Activated T-cell treated with anti-CD3 and anti-CD28 coated beads for 24 hours (primary cell): ENCODE measurements at places on chromosomes 5 and 9.
A peak's percentile ranks its signal among the peaks of the same experiment; 100 is the strongest.

- DNase-seq = no peak
Observed at GRCh38 chr5:40202814-40203440, 476.8 kb upstream of the PTGER4 start.

DNA sequence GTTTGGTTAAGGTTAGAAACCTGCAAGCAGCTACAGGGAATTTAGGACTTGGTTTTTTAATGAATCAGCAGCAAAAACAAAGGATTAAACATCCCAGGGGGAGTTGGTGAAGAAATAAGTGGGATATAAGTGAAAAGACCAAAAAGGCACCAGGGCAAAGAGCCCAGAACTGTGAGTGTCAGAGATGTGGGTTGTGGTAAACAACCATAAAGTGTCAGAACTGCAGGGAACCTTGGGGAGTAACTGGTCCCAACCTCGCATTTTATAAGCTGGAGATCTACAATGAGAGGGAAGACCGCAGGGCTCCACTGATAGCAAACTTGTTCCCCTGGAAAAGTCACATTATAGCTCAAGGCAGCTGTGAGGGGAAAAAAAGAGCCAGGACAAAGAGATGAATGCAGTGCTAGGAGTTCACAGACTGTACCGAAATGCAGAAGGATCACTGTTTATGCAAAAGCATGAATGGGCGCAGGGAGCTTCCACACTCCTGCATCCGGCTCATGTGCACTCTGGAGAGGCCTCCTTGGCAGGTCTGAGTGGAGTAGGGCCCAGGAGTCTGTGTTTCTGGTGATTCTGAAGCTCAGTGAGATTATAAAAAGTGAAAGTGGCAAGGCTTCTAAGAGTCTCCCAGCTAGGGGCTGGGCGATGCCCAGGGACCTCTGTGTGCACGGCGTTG is 156.3 kb downstream of the GOLPH3 start:
- DNase-seq = no peak

GRCh38 chr5:143004361-143005145 is 234.4 kb downstream of the ARHGAP26 start:
- no peak for DNase-seq

DNA sequence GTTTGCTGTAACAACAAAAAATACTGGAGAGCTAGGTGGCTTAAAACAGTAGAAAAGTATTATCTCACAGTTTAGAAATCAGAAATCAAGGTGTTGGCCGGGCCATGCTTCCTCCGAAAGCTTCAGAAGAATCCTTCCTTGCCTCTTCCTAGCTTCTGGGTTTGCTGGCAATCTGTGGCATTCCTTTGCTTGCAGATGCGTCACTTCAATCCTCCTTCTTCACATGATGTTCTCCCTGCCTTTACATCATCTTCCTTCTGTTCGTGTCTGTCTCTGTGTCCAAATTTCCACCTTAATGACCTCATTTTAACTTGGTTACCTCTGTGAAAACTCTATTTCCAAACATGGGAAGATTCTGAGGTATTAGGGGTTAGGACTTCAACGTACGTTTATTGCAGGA is 90.4 kb upstream of the CHD1 start:
- DNase-seq = no peak

GRCh38 chr9:131517761-131518190 is 13.3 kb downstream of the UCK1 start:
- DNase-seq = no peak

GRCh38 chr5:1637639-1638481 is 114.1 kb upstream of the LPCAT1 start:
- DNase-seq = no peak

DNA sequence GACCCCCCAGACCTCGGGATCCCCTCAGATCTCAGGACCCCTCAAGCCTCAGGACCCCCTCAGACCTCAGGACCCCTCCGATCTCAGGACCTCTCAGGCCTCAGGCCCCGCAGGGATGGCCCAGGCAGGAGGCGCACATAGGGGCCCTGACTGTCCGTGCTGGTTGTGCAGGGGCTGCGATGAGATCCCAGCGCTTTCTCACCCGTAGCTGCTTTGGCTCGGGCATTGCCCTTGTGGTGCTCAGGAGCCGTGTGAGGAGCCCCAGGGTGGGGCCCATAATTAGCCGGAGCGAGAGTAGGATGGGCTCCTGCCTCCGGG is 680 bp upstream of the LPCAT1 start:
- no peak for DNase-seq

DNA sequence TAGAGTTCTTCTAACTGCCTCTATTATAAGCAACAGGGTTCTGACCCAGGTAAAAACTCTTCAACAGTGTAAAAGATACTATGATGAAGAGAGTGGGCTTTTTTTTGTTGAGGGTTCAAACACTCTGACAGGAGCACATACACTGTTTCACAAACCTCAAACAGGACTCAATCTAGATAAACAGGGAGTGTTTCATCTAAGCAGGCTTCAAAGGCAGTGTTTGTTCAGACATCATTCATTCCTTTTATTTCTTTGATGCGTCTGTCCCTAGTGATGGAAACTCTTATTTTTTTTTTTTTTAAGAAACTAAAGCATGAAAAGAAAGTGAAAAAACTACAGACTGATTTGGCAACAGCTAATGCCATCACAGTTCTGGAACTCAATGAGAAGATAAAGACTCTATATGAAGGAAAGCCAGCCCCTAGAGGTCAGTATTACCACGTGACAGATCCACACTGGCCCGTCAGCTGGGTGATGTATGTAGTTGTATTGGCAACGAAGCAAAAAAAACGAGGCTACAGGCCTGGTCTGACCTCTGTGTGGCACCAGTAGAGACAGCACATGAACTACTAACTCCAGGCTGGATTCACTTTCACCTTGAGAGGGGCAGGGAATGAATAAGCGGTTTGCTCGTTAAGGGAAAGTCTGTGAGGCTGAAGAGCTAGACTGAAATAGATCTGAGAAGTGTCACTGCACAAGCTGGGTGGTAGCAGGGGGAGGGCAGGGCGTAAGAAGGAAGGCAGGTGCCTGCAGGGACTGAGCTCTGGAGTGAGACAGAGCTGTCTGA is 172.2 kb downstream of the CCDC192 start:
- DNase-seq = peak; percentile 5

- DNase-seq = no peak
Observed at GRCh38 chr9:98031935-98032334, 24.6 kb upstream of the NANS start.

- DNase-seq = no peak
Observed at GRCh38 chr9:117187498-117187897, 227.4 kb downstream of the ASTN2 start.
